ENCODE measurements at places on chromosomes 1 and 21. TPM values are rescaled to one million over a fixed set of nuclear protein-coding genes. Genes with fewer than 3 reads are reported as not detected.

KIF21B gene
- total RNA-seq = 165 TPM

AMPD1 gene
- not detected for total RNA-seq

FCRL3 gene
- total RNA-seq = not detected

DNA sequence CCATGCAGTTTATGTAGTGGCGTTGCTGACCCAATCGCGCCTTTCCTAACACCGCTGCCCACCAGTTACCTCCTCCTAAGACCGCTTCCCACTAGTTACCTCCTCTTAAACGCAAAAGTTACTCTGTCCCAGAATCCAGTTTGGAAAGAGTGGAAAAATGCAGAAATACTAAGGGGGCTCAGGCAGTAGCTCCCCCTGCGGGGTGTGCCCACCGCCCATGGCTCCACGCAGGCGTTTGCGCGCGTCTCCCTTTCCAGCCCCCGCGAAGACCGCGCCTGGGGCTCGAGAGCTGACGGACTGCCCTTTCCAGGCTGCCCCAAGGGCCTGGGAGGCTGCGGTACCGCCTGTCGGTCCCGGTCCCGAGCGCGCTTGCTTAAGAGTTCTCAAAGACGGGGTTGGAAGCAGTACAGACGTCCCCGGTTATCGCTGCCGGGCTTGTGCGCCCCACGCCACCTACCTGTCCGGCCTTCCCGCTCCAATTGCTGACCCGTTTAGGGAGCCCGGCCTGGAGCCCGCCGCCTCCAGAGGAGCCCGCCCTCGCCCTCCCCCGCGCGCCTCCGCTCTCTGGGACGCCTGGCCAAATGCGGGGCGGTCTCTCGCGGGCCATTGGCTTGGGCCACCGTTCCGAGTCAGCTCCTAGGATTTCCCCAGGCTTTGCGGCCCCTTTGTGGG is 414.1 kb upstream of the ESRRG start:
- DNase-seq = no peak

ZBTB48 gene
- 15.1 TPM for total RNA-seq

BATF3 gene
- total RNA-seq = 8.0 TPM

TLCD4 gene
- 20.9 TPM for total RNA-seq

- DNase-seq = no peak
Measured at GRCh38 chr1:85137660-85138059, 63.2 kb downstream of the SYDE2 start.

GRCh38 chr1:109243860-109244552 is 5.3 kb upstream of the CELSR2 start:
- no peak for DNase-seq

GRCh38 chr1:213669964-213670691 is 317.6 kb upstream of the PROX1 start:
- no peak for DNase-seq

DNA sequence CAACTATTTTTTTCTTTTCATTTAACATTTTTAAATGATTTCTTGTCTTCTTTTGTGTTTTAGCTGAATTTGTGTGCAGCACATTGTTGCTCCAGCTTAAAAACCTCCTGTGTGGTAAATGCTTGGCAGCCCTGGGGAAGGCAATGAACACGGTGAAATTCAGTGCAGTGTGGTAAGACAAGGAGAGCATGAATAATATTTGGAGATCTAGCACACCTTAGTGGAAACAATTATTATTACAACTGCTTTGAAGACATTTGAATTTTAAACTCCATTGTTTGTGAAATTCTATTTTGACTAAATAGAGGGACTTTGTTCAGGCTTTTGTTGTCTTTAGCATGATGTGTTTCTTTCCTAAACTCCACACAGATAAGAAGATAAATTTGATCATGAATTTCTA is 242.6 kb upstream of the CXADR start:
- DNase-seq = no peak

DNA sequence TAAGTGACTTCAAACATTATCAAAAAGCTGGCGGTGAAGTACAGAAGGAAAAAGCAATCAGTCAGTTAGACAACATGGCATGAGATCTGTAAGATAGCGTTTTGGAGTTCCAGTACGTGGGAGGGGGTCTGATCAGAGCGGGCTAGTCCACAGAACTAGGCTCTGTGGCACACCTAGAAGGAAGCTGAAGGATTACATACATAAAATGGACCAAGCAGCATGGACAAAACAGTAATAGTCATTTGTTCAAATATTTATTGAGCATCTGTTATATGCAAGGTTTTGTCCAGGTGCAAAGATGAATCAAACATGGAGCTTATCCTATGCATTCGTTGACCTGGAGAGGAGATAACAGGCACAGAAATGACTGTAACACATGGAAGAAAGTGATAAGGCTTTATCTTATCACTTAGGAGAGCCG is 22.9 kb upstream of the PLA2G2E start:
- no peak for DNase-seq

PTPN22 gene
- 1.2 TPM for total RNA-seq

GRCh38 chr1:1026599-1027413 is 6.9 kb downstream of the AGRN start:
- DNase-seq = no peak

- DNase-seq = no peak
Measured at GRCh38 chr1:66984491-66984890, 59.7 kb downstream of the MIER1 start.

GRCh38 chr21:38819719-38820159 is 14.0 kb downstream of the ETS2 start:
- DNase-seq = no peak

ELF3 gene
- 0.31 TPM for total RNA-seq

PTCH2 gene
- 1.4 TPM for total RNA-seq

DNAI4 gene
- total RNA-seq = 34.9 TPM

SPRR1B gene
- total RNA-seq = not detected

DNA sequence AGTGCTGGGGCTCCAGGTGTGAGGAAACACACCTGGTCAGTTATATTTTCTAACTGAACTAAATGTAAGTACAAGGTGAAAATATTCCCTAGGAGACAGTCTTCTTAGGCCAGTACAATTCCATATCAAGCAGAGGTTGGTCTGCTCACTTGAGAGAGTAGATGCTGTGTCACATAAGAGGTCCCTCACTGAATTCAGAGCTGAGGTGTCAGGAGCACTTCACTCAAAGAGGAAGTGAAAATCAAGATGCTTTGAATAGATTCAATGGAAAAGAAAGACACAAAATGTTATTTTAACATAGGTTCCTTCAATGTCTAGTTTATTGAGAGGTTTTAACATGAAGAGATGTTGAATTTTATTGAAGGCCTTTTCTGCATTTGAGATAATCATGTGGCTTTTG is 4.3 kb upstream of the FCRL3 start:
- no peak for DNase-seq

DNA sequence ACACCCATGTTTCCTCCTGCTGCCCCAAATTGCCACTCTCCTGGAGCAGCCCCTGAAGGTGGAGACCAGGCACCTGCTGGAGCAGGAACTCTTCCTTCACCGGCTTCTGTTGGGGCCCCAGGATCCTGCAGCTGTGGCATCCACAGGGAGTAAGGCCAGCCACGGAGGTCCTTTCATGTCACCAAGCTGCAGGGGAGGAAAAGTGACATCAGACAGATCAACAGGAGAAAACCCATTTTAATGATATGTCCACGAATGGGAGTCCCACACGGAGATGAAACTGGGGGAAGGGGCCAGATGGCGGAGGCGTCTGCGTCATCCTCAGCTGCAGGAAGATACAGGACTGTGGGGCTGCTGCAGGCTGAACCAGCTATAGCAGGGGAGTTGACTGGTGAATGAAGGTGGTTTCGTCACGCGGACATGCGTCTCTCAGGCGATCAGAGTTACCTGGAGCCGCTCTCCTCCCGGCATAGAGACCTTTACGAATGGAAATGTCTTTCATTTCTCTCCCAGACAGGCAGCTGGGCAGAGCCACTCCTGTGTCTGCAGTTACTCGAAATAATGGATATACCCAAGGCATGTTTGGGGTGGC is 9.9 kb downstream of the TP73 start:
- DNase-seq = no peak

APOBEC4 gene
- not detected for total RNA-seq

GRCh38 chr1:207654320-207654719 is 9.4 kb downstream of the CR1L start:
- no peak for DNase-seq

CACHD1 gene
- 14.3 TPM for total RNA-seq

LDLRAD2 gene
- total RNA-seq = not detected

DNA sequence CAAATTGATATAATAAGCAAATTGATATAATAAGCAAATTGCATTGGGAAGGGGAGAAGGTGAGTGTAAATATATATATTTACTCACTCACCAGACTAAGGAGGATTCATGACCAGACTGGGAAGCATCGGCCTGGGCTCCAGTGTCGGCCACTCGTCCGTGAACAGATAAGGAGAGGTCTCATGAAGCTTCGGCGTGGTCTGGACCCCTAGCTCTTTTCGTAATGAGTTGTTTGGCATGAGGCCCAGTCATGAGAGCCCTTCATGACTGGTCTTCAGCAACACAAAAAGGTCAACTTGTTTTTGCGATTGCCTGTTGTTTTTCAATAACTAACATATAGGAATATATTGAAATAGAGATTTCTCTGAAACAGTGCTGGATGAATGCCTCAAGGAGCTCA is 222.9 kb upstream of the KCNK2 start:
- DNase-seq = no peak

GRCh38 chr1:205813755-205814058 is 709 bp upstream of the SLC41A1 start:
- no peak for DNase-seq

DNA sequence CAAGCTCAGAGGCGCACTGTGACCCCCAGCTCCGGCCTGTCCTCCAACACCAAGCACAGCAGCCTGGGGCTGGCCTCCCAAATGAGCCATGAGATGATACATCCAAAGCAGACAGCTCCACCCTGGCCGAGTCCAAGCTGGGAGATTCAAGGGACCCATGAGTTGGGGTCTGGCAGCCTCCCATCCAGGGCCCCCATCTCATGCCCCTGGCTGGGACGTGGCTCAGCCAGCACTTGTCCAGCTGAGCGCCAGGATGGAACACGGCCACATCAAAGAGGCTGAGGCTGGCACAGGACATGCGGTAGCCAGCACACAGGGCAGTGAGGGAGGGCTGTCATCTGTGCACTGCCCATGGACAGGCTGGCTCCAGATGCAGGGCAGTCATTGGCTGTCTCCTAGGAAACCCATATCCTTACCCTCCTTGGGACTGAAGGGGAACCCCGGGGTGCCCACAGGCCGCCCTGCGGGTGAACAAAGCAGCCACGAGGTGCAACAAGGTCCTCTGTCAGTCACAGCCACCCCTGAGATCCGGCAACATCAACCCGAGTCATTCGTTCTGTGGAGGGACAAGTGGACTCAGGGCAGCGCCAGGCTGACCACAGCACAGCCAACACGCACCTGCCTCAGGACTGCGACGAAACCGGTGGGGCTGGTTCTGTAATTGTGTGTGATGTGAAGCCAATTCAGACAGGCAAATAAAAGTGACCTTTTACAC is 29.1 kb downstream of the SLC19A1 start:
- no peak for DNase-seq

GRCh38 chr21:24197923-24198322 is 1409.4 kb downstream of the MRPL39 start:
- DNase-seq = no peak

TAL1 gene
- total RNA-seq = 1.6 TPM

- DNase-seq = no peak
Measured at GRCh38 chr1:72051538-72051937, 230.8 kb downstream of the NEGR1 start.

DNA sequence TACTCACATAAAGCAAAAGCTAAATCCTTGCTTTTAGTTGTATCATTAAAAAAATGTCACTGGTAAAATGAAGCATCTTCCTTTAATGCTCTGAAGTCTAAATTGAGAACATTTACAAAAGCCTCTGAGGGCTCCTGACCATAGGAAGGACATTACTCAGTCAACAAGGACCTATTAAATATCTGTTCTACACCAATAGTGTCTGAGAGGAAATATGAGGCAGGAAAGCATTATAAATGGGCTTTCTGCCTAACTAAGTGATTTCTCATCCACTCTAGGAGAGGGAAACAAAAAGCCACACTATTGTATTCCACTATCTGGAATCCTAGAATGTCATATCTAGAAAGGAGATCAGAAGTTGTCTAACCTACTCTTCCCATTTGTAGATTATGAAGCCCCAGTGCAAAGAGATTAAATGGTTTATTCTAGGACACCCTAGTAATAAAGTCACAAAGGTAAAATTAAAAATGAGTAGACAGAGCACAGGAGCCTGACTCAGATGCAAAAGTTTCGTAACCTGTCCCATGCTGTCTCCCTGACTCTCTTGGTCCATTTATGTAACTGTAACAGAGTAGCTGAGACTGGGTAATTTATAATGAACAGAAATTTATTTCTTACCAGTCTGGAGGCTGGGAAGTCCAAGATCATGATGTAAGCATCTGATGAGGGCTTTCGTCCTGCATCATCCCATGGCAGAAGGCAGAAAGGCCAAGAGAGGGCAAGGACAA is 17.6 kb downstream of the RGS1 start:
- no peak for DNase-seq

- no peak for DNase-seq
Measured at GRCh38 chr1:159187033-159187432, 15.6 kb downstream of the CADM3 start.

PDZK1IP1 gene
- not detected for total RNA-seq

HSD3B2 gene
- total RNA-seq = not detected

DNA sequence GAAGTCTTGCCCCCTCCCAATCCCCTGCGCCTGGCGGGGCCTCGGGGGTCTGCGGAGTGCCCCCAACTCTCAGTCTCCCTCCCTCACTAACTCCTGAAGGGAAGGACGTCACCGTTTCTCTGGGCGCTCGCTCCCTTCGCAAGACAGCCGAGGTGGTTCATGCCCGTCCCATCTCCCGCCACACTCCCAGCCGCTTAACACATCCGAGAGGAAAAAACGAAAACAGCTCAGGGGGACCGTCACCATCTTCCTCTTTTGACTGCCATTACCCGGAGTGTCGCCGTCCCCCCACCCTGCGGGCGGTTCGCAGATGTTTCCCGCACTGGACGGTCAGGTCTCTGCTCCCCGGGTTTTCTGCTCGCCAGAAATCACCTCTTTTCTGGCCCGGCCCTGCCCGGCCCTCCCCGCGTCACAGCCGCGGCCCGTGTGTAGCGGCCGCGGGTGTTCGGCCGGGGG is 532 bp downstream of the ERO1B start:
- DNase-seq = peak; percentile 31

GRCh38 chr1:201759194-201759815 is 69.7 kb upstream of the IPO9 start:
- no peak for DNase-seq

XCL1 gene
- not detected for total RNA-seq

GRCh38 chr1:186189156-186189555 is 185.9 kb downstream of the TPR start:
- no peak for DNase-seq

FAAP20 gene
- total RNA-seq = 20.3 TPM

LCE2B gene
- total RNA-seq = not detected

DNA sequence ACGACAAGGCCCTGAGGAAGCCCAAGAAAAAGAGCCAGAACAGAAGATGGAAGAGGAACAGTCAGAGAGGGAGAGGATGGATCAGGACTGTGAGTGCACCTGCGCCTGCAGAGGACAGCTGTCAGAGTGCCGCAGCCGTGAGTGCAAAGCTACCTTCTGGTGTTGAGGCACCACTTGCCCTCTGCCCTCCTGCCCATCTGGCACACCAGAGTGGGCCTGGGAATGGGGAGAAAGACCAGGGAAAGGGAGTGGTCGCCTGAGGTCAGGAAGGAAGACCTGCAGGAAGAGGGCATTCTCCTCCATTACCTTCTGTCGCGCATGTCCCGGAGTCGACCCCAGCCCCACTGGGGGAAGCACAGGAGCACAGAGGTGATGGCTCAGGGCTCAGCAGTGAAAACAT is 26.2 kb downstream of the VASH2 start:
- DNase-seq = no peak

PEAR1 gene
- total RNA-seq = 0.31 TPM

GRCh38 chr1:34358636-34359035 is 181.9 kb downstream of the C1orf94 start:
- DNase-seq = no peak

KMO gene
- total RNA-seq = 0.47 TPM

CELF3 gene
- 31.4 TPM for total RNA-seq

TMEM51 gene
- total RNA-seq = 1.4 TPM

Data from occipital lobe (tissue), 3 donors.